Stimulated activated naive CD8-positive, alpha-beta T cell treated with anti-CD3 and anti-CD28 coated beads, Interleukin-15, amount 100 ng/mL, for 72 hours (primary cell): ENCODE measurements at places on chromosomes 5 and 9.

GRCh38 chr9:128523199-128523925 lies 18.8 kb downstream of the GLE1 start:
- no peak for DNase-seq

DNA sequence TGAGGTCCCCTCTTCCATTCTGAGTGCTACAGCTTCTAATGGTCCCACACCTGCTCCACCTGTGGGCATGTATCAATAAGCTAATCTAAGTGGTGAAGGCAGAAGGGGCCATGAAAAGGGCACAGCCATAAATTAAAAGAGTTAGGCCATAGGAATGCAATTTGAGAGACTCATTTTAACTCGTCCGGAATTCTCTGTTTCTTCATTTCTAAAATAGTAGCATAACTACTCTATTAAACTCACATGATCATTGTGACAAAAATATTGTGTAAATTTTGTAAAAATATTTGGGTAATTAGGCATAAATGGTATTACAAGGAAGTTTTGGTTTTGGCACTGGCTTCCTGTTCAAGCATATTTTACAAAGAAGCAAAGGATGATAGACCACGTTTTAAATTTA lies 103.1 kb upstream of the TXNDC8 start:
- no peak for DNase-seq

DNA sequence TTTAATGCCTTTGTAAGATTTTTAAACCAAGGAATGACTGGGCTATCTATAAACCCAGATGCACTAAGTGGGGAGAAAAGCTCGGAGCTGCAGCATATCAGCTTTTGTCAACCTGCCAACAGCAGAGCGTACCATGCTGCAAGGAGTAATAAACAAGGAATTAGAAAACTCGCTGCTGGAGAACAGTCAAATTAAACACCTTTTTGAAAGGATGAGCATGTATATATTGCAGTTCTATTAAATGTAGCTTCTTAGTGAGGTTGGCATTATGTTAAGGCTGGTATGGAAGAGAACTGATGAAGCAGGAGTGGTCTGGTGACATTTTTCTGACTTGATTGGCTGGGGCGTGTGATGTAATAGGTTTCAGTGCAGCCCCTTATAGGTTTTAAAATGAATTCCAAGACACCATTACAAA lies 74.7 kb downstream of the PIK3R1 start:
- no peak for DNase-seq

DNA sequence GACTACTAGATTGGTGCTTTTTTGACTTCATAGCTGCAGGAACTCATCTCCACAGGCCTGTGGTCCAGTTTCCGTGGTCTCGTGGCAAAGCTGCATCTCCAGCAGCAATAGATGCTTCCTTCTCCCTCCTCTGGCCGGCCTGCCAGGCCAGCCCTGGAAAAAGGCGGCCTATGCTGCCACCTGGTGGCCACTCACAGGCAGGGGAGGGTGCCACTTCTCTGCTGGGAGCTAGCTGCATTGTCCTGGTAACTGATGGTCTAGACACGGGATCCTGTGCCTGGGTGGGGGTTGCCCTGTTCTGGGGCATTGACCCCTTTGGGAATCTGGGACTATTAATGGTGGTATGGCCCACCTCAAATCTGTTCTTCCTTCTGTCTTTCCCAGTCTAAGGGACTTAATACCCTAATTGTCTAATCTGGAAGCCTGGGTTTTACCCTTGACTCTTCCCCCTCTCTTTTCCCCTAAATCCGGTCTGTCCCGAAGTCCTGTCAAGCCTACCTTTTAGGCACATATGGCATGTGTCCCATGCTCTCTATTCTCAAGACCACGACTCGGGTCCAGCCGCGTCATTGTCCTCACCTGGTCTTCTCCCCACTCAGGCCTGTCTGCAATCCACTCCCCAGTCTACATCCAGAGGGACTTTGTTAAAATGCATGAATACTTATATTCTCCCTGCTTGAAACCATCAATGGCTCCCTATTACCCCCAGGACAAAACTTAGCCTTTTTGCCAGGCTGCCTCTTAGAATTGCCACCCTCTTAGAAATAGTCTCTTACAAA lies 20.1 kb upstream of the PTGS1 start:
- peak; percentile 82 for DNase-seq

- DNase-seq = no peak
Observed at GRCh38 chr9:16885931-16886330, 15.5 kb upstream of the BNC2 start.

DNA sequence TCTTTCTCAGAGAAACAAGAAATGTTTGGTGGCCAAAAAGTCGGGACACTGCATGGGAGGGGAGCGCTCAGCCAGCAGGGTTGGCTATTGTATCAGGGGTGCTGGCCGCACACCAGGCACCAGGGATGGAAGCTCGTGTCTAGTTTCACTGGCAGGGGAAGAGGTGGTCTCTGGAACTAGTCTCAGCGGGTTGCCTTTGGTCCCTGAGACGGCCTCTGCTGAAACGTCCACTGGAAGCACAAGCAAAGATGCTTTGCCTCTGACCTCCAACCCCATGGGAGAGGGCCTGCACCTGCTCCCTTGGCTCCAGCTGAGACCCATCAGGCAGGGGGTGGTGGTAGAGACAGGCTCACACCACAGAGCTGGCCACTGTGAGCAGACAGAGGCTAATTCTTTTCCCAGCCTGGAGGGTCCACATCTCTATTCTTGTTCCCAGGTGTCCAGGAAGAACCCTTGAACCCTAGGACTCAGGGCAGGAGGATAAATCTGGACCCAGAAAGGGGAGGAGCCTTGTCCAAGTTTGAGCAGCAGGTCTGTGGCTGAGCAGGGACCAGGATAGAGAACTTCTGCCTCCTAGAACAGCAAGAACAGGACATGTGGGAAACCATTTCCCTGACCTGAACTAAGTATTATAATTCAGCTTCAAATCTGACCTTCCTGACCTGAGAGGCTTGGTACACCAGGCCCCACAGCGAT lies 102.6 kb downstream of the RGS3 start:
- DNase-seq = no peak

DNA sequence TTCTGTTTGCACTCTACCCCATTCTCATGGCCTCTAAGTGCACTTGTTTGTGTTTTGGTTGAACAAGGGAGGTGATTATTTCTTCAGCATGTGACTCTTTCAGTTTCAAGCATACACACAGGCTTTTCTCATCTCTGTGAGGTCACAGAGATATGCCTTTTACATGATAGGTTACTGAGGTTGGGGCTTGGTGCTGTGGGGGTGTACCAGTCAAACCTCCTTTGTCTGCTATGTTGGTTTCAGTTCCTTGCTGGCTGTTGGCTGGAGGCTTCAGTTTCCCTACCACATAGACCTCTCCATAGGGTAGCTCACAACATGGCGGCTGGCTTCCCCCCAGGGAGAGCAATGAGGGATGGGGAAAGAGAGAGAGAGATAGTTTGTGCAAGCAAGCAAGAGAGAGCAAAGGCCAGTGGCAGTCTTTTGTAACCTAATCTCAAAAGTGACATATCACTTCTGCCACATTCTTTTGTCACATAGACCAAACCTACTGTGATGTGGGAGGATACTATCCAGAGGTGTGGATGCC lies 96.7 kb upstream of the SEMA6A start:
- no peak for DNase-seq

DNA sequence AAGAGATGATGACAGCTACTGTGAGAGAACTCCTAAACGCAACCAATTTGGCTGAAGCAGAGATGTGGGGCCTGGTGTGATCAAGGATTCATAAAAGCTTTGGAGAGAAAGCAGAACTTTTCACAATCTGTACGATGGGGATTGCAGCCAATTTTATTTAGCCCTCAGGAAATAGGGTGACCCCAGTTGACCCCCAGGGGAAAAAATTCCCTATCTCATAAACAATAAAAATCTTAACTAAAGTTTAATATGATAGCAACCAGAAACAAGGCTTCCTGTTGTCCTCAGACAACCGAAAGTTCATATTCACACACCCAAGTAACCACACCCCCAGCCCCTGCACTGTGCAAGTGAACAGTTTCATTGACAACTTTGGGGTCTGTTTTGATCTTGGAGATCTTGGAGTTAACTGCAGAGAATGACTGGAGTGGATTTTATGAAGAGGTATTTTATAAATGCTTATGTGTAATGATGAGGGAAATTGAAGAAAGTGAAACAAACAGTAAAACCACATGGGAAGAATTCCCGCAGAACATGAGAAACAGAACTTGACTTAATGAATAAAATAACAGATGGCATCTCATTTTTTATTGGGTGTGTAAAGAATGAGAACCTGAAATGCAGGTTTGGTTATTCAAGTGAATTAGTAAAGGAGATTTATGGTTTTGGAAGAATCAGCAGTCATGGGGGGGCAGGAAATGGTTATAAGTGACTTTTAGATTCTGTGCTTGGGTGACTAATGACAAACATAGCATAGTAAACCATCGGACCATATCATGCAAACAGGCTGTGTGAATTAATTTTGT lies 94.5 kb downstream of the PDE4D start:
- DNase-seq = no peak

DNA sequence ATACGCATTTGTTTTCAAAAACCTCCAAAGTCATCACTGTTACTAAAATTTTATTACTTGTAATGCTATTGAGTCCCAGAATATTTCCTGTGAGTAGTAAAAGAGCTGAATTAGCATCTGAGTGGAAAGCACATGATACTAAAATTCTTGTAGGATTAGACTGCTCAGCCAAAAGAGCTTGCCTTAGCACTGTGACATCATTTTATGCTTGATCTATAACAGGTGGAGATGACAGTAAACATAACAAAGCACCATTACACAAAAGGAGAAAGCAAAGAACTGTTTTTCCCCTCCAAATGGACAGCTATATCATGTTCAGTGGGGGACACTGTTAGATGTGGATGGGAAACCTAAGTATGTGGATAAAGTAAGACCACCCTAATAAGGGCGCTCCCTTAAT lies 5.8 kb upstream of the JAK2 start:
- DNase-seq = no peak

DNA sequence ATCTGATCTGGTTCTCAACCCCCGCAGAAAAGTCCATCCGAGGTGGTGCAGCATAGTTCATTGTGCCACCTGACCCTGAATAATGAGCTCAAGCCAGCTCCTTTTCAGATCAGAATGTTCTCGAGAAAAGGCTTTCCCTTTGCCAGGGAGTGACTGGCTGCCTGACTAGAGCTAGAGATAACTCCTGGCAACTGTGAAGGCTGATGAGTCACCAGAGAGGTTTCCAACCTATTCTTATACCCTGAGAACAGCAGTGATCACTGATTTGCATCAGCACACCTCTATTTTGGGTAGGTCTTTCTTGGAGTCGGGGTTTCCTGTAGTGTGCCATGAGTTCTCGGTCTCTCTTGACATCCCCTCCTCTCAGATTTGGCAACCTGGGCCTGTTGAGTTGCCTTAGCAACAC lies 127.9 kb downstream of the PIK3R1 start:
- peak; percentile 64 for DNase-seq

GRCh38 chr5:133240425-133241091 lies 188.7 kb downstream of the HSPA4 start:
- peak; percentile 45 for DNase-seq

GRCh38 chr5:133610489-133611356 lies 1.6 kb downstream of the FSTL4 start:
- peak; percentile 47 for DNase-seq

- DNase-seq = no peak
Observed at GRCh38 chr5:50445296-50445949, 4.3 kb upstream of the EMB start.

DNA sequence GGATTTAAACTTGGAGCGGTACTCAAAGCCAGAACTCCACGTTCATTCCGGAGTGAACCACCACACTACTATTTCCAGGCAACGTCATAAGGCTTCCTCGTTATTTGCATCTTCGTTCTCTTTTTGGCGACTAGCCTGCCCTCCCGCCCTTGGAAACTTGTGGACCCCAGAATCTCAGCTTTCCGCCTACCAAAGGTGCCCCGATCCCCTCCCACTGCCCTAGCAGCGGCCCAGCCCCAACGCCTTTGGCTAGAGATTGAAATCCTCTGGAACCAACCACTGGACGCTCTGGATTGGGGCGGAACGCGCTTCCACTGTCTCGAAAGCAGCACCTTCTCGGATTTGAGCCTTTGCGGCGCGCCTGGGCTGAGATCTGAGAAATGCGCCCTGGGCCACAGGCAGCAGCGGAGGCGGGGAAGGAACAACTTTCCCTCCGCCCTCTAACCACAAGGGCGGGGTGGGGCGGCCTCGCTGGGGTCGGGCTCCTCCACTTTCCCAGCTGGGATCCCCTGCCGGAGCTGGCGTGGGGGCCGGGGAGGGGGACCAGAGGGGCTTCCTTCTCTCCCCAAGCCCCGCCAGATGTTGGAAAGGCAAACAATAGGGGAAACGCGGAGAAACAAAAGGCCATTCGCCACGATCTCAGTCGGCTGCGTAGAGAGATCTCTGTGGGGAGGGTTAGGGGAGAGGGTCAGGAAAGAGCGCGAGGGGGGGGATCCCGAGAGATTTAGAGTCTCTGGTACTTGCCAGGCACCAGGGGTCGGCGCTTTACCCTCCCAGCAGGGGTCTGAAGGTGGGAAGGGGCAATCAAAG lies 1.3 kb downstream of the MOB3B start:
- peak; percentile 50 for DNase-seq

DNA sequence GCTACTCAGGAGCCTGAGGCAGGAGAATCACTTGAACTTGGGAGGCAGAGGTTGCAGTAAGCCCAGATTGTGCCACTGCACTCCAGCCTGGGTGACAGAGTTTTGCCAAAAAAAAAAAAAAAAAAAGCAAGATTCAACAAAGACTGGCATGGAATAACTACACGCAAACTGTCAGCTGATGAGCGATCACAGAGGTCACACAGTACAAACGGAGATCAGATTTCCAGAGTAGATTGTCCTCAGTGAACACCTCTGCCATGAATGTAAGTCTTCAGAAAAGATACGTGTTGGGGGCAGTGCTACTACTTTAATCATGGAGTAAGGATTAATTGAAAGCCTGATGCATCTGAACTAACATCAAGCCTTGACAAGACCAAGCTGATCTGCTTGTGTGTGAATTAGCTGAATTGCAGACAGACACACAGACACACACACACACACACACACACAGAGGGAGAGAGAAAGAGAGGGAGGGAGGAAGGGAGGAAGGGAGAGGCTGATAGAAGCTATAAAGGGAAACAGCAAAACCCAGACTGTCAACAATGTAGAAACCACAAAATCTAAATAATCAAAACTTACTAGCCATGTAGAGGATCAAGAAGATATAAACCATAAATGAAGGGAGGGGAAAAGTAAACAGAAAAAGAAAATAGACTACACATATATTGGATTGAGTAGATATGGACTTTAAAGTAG lies 222.9 kb upstream of the ZNF462 start:
- DNase-seq = no peak

- no peak for DNase-seq
Observed at GRCh38 chr5:124645396-124645795, 101.0 kb downstream of the ZNF608 start.

GRCh38 chr9:7243838-7244237 lies 486.1 kb downstream of the KDM4C start:
- no peak for DNase-seq
